ENCODE measurements at places on chromosomes 7 and 10.

DNA sequence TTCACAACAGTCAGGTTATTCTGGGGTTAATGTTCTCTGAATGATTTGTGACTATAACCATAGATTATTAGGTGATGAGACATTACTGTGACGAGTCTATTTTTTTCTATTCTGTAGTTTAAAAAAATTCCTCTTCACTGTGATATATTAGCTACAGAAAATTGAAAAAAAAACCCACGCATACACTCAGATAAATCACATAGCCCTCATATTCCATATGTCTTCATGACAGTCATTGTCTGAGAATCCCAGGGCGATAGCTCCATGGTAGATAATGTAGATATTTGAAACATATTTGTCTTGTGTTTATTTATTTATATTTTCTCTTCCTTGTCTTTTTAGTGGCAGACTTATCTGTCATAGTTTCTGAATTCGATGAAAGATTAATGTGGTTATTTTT is 110.0 kb downstream of the CAMK1D start:
- H3K27me3 ChIP-seq: peaks cover 4% of the 10 kb centered on the region
- H3K27ac ChIP-seq: no peak overlapping the region
- H3K4me1 ChIP-seq: peaks cover 2% of the 10 kb centered on the region
- H3K36me3 ChIP-seq: no peaks in the 10 kb centered on the region
- H3K4me3 ChIP-seq: no peak overlapping the region
- DNase-seq: no peak

- H3K4me3 ChIP-seq: no peak overlapping the region
- peaks cover 13% of the 10 kb centered on the region for H3K27me3 ChIP-seq
- peaks cover 9% of the 10 kb centered on the region for H3K4me1 ChIP-seq
- H3K36me3 ChIP-seq: no peaks in the 10 kb centered on the region
- no peak for DNase-seq
These were observed 11.9 kb upstream of the SFR1 start for GRCh38 chr10:104109908-104110662.

DNA sequence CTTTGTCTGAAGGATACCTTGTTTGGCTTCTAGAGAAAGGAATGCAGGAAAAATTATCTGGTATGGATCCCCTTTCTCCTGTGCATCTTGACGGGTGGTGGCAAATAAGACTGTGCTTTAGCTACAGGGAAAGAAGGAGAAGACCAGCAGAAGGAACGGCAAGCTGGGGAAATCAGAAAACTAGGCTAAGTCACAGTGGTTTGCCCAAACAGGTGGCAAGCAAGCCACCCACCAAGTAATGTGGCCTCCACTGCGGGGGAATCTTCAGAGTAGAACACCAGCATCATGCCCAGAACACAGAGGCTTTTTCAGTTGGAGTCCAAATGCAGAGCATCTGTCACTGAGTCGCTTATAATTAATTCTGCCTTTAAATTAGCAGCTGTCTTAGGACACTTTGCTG is 282.8 kb downstream of the PHF14 start:
- H3K27ac ChIP-seq: no peak overlapping the region
- H3K4me3 ChIP-seq: no peak overlapping the region
- H3K4me1 ChIP-seq: no peaks in the 10 kb centered on the region
- DNase-seq: no peak
- H3K36me3 ChIP-seq: no peaks in the 10 kb centered on the region

GRCh38 chr10:72009051-72009424 is 44.8 kb downstream of the CHST3 start:
- H3K4me3 ChIP-seq: no peak overlapping the region
- no peak for DNase-seq
- no peak overlapping the region for H3K27ac ChIP-seq
- no peaks in the 10 kb centered on the region for H3K27me3 ChIP-seq
- H3K36me3 ChIP-seq: no peaks in the 10 kb centered on the region

GRCh38 chr10:62742536-62743061 is 61.9 kb upstream of the ADO start:
- H3K4me3 ChIP-seq: no peak overlapping the region
- no peak overlapping the region for H3K27ac ChIP-seq
